ENCODE measurements at places on chromosomes 4 and X. TPM values are rescaled to one million over a fixed set of nuclear protein-coding genes. Genes with fewer than 3 reads are reported as not detected.
A peak's percentile ranks its signal among the peaks of the same experiment; 100 is the strongest.

- no peak for DNase-seq
Observed at GRCh38 chrX:66018585-66019309, 21.1 kb downstream of the VSIG4 start.

DNA sequence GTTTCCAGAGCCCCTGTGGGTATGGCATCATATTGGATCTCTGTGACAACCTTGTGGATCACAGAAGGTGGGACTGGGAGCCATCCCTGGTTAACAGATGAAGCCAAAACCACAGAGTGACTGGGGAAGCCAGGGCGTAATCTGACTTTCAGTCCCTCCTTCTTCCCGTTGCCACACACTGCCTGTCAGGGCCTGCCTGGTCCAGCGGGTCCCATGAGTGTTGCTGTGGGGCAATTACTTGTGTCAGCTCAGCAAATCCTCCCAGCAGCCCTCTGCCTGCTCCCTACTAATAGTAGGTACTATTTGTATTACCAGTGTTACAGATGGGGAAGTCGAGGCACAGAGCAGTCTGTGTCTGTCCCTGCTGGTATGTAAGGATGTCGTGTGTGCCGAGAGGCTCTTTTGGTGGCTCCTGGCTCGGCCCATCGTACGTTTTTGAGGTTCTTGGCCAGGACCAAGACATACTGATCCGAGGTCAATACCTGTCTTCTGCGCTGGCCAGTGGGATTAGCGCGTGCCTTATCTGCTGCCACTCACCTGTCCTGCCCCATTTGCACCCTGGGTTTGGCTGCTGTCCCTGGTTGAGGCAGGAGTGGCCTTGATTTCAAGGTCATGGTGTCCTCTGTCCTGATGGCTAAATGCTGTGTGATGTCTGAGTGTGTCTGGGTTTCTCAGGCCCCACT is 5.7 kb downstream of the NSG1 start:
- no peak for DNase-seq

- no peak for DNase-seq
Observed at GRCh38 chrX:13432414-13433297, 112.8 kb upstream of the ATXN3L start.

Gene RGN
- polyA plus RNA-seq = 22.5 TPM

- DNase-seq = no peak
Observed at GRCh38 chrX:78710171-78710570, 37.3 kb upstream of the LPAR4 start.

- DNase-seq = peak; percentile 27
Observed at GRCh38 chrX:96372313-96373046, 312.2 kb upstream of the DIAPH2 start.

Gene CDX4
- not detected for polyA plus RNA-seq

- no peak for DNase-seq
Observed at GRCh38 chr4:18041114-18041513, 19.6 kb upstream of the LCORL start.

Gene TCP11X2
- polyA plus RNA-seq = not detected

Gene STS
- 0.88 TPM for polyA plus RNA-seq

Gene HMGN5
- 0.31 TPM for polyA plus RNA-seq

Gene ESX1
- not detected for polyA plus RNA-seq

Gene HPGD
- polyA plus RNA-seq = 0.24 TPM

- DNase-seq = no peak
Observed at GRCh38 chr4:149987330-149988086, 90.7 kb upstream of the DCLK2 start.

DNA sequence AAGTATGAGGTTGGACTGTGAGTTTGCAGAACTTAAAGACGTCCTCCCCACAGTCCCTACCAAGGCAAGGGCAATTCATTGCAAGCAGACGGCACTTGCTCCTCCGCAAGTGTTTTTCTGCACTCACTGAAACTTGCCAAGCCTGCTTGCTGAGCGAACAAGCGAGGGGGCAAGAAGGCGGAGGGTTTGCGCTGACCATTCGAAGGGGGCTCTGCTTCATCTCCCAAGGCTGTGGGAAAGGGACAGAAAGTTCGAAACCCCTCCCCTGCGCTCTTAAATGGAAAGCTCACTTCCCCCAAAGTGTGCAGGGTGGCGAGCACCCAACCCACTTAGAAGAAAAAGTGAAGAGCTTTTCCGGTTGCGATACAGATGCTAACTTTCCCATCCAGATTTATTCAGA is 1.4 kb downstream of the MID1 start:
- DNase-seq = no peak

GRCh38 chrX:7485061-7485460 is 337.1 kb upstream of the PUDP start:
- DNase-seq = no peak

- no peak for DNase-seq
Observed at GRCh38 chr4:187961171-187961570, 34.4 kb upstream of the ZFP42 start.
